ENCODE measurements at places on chromosomes 5 and 9.

DNA sequence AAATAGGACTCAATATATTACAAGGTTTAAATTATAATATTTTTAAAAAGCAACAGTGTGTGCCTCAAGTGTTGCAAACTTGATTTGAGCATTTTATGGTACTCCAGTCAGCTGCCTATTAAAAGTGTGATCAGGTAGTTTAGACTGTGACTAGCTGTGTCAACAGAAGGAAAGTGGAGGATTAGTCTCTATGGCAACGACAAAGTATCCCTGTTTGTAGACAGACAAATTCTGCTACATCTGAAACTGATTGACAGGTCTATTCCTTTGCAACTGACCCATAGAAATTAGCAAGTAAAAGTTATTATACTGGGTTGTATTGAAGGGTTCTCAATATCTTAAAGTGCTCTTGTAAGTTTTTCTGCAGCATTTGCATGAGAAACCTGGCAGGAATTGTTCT is 249.8 kb upstream of the ARRDC3 start:
- no peak for DNase-seq

GRCh38 chr5:105034401-105034763 is 1471.8 kb upstream of the NUDT12 start:
- no peak for DNase-seq

DNA sequence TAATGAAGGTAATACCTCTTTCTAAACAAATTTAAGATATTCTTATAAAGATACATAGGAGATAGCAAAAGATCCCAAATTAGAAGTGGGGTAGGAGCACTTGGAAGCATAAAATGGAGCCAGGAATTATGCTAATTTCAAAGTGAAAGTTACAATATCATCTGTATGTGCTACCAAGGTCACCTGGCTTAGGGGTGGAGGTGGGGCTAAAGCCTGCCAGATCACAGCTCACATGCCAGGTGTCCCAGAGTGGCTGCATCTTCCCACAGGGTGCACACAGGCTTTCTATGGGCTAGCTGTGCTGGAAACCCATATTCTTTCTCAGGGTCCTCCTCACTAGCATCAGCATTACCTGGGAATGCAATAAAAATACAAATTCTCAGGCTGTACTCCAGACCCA is 118.2 kb upstream of the TXNDC8 start:
- no peak for DNase-seq

- no peak for DNase-seq
Observed at GRCh38 chr5:113035096-113035495, 58.5 kb downstream of the DCP2 start.

GRCh38 chr9:93905473-93906133 is 49.6 kb downstream of the BARX1 start:
- DNase-seq = peak; percentile 5

DNA sequence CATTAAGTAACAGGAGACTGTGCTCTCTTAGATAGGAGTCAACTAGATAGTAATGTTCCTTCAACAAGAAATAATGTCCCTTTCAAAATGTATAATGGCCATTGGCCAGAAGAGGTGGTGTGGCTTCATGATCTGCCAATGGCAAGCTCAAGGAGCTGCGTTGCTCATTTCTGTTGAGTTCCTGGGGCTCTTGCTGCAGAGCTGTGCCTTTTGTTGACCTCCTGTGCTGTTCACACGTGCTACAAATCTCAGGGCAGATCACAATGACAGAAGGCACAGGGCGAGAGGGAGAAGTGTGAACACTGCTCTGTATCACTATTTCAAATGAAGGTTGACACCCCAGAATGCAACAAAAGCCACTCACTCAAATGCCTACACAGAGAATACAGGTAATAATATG is 16.0 kb upstream of the TBC1D2 start:
- DNase-seq = no peak

DNA sequence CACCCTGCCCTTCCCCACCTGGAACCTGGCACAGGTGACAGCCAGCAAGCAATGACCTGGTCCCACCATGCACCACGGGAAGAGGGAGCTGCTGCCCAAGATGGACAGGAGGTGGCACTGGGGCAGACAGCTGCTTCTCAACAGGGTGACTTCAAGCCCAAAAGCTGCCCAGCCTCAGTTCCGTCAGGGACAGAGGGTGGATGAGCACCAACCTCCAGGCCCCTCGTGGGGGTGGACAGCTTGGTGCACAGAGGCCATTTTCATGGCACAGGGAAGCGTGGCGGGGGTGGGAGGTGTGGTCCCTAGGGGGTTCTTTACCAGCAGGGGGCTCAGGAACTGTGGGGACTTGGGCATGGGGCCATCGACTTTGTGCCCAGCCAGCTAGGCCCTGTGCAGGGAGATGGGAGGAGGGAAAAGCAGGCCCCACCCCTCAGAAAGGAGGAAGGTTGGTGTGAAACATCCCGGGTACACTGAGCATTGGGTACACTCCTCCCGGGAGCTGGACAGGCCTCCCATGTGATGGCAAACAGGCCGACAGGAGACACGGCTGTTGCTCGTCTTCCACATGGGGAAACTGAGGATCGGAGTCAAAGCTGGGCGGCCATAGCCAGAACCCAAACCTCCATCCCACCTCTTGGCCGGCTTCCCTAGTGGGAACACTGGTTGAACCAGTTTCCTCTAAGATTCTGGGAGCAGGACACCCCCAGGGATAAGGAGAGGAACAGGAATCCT is 1.9 kb downstream of the CEL start:
- DNase-seq = no peak

DNA sequence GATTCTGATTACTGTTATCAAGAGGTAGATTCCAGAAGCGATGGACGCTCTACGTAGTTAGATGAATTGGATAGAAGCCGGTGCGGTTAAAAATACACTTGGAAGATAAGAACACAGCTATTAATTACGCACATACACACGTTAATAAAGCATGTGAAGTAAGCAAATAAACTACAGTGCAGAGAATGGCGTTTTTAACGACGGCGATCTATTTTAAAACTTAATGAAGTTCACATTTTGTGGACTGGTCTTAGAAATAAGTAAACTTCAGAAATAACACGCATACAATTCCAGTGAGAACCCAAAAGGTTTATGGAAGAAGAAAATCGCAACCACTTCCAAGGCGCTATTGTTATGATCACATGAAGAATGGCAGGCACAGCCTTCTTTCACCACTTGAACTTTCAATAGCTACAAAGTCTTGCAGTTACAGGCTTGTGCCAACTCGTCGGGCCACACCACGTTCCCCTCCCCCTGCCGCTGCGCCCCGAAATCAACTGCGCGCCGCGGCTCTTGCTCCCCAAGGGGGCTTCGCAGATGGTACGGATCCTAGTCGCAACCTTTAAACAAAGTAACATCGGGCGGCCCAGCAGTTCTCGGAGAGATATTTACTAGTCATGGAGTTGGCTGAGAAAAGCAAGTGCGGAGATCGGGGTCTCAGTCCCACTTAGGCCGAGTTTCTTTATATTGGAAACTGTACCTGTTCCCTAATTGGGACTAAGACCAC is 866 bp upstream of the SEMA6A start:
- DNase-seq = peak; percentile 23

GRCh38 chr5:128346038-128346437 is 192.0 kb downstream of the FBN2 start:
- no peak for DNase-seq
